ENCODE measurements at places on chromosomes 16 and 17.

DNA sequence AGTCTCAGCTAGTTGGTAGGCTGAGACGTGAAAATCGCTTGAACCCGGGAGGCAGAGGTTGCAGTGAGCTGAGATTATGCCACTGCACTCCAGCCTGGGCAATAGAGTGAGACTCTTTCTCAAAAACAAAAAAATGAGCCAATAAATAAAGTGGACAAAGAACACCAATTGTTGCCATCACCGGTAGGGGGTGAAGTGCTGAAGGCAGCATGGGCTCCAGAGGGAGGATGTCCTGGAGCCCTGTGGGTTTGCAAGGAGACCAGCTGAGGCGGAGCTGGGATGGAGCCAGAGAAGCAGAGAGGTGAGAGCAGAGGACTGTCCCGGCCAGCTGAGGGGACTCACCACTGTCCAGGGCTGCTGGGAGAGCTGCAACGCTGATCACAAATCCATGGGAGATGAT is 13.8 kb downstream of the CHST6 start:
- no peak for DNase-seq

DNA sequence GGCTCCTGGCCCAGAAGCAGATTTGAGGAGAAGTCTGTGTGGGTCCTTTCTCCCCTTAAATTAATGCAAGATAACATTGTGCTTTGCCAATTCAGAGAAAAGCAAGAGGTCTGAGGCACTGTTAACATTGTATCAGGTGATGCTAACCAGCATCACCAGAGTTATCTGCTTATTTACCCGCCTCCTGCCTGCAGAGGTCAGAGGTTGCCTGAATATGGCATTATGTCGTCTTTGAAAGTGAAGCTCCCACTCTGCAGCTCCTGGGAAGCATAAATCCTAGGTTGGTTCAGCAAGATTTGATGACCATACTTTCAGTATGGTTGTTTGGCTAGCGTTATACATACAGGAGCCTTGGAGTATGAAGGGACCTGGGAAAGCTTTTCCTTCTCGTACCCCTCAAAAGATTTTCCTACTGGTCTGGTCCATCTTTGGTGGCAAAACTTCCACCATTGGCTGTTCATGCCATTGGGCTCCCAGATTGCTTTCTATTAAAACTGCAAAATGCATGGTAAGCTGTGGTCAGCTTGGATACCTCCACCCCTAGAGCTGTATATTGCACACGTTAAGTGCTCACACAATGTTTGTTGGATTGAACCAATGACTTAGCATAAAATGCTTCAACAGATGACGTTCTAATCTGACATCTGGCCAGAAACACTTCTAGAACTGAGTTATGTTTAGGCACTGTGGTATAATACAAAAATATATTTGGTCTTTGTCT is 24.1 kb downstream of the CHD9 start:
- no peak for DNase-seq

- peak; percentile 67 for DNase-seq
Observed at GRCh38 chr16:21083729-21084268, 66.8 kb downstream of the DNAH3 start.

DNA sequence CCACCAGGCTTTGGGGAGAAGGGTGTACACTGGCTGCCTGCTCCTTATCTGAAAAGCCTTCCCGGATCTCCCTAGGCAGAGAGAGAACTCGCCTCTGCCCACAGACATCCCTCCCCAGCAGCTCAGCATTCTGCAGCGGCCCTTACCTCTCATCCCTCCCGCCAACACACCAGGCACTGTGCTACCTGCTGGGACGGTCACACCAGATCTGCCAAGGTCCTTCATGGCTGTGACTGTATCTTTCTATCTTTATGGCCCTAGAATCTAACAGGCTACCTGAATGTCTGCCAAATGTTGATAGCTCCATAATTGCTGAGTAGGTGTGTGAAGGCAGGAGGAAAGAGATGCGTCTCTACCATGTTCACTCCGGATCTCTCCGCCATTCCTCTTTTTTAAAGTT is 7.9 kb downstream of the TSNAXIP1 start:
- no peak for DNase-seq

DNA sequence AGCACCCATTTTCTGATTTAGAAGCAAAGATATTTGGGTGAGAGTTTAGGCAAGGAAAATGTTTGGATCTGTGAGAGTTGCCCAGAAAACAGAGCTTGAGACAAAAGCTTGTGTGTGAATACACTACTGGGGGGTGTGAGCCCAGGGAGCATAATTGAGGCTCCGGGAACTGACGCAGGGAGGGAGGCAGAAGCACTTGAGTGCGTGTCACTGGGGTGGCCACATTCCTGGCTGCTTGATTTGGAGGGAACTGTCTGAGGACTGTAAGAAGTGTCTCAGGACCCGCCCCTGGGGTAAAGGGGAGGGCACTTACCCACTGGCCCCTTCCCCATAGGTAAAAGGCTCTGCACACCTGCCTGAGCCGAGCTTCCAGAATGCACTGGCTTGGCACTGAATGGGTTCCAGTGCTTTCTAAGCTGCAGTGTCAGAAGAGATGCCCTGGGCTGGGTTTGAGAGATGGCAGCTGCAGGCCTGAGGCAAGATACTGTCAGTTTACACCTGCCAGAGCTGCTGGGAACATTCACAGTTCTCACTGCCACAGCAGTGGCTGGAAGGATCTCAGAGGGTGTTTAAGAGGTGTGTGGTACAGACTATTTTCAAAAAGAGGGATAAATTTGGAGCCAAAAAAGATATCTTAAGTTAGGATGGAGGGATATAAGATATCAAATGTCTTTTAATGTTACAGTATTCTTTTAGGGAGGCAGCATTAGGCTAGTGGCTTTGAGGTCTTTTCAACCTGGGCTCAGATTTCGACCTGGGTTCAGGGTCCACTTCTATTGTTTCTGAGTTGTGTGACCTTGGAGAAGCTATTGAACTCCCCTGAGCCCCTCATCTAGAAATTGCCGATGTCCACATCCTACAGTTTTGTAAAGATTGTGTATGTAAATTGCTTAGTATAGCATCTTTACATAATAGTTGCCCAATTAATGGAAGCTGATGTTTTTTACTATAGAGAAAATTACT is 6.9 kb upstream of the TEX2 start:
- no peak for DNase-seq

DNA sequence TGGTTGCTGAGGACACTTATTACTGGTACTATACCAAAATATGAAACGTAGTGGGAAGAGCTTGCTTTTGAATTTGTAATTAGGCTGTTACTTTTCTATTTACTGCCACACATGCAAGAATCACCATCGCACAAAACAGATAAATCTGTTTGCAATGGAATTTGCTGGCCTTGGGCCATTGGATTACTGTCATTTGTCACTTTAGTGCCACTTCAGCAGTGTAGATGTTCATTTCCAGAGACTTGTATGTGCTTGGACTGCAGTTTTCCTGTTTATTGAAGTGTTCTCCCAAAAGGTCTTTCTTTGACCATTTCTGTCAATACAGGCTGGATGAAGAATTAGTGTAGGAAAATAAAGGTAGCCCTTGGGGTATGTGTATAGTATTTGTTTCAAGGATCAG is 4.5 kb downstream of the USP10 start:
- no peak for DNase-seq

- no peak for DNase-seq
Observed at GRCh38 chr17:21251337-21252010, 1.7 kb downstream of the NATD1 start.
